Sigmoid colon (tissue), 7 donors: ENCODE measurements at places on chromosomes 3 and 15. TPM values are rescaled to one million over a fixed set of nuclear protein-coding genes. Genes with fewer than 3 reads are reported as not detected.

DNA sequence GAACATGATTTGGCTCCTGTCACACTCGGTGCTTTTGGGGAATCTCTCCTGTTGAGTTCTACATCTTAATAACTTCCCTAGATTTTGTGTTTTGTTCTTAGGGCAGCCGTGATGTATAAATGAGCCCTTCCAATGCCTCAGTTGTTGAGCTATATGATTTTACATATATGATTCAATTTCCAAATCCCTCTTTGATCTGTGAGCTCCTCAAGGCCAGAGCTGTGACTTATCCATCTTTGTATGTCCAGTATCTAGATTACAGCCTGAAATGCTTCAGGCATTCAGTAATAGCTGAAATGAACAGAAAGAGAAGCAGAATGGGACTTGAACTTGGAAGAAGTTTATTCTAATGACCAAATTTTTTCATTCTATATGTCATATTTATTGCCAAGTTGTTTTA lies 26.6 kb downstream of the CGGBP1 start:
- no peak for DNase-seq

DNA sequence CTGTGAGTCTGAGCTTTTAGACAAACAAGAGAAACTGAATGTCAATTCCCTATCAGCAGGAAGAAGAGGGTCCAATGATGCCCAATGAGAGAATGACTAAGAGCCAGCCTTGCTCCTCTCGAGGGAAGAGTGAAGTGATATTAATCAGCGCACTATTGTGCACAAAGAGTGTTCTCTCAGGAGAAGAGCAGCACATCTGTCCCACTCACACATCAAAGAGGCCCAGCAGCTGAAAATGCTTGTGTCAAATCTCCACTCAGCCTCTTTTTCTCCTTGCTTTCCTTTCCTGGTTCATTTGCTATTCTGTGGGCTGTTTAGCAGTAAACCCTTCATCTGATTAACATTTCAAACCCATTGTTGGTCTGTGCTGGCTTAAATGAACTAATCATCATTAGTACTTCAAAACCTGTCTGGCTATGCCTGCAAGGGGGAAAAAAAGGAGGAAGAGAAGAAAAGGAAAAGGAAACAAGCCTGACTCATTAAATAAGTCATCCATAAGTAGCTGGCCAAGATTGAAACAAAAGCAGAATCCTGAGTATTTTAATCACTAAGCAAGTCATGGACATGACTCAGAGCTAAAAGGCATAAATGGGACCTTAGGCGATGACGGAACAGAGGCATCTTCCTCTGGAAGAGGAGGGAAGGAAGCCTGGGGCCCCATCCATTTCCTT lies 912.7 kb downstream of the TUSC7 start:
- DNase-seq = no peak

GRCh38 chr3:24493746-24494617 lies 668 bp downstream of the THRB start:
- peak; percentile 91 for DNase-seq

GRCh38 chr3:105187344-105187743 lies 179.4 kb upstream of the ALCAM start:
- DNase-seq = no peak

DNA sequence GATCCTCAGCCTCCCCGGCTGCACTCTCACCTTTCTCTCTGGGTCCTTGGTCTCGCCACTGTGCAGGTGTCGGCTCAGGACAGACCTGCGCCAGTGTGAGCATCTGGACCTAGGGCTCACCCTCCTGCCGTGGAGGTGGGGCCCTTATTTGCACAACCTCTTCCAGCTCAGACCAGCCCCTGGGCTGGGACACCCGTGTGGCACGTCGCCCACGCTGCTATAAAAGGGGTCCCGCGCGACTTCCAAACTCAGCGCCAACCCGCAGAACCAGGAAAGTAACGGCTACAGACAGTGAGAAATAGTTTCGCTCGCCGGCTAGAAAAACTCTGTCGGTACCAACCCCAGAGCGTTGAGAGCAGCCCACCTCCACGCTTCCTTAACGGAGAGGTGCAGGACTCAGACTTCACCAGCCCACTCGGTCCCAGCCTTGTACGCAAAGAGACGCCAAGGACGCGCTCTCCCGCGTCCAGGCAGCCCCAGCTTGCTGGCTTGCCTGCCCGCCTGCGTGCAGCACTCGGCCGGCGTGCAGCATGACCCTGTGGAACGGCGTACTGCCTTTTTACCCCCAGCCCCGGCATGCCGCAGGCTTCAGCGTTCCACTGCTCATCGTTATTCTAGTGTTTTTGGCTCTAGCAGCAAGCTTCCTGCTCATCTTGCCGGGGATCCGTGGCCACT lies at the start of the genes DUOX2 and DUOXA2:
DUOX2 (minus strand) TSS at position 97 of the 675 bp plus-strand sequence. CDS start 761 bp downstream, outside the sequence.
DUOXA2 (plus strand) TSS at position 251 of the 675 bp plus-strand sequence; CDS start at position 531, 280 bp downstream.
- no peak for DNase-seq

DNA sequence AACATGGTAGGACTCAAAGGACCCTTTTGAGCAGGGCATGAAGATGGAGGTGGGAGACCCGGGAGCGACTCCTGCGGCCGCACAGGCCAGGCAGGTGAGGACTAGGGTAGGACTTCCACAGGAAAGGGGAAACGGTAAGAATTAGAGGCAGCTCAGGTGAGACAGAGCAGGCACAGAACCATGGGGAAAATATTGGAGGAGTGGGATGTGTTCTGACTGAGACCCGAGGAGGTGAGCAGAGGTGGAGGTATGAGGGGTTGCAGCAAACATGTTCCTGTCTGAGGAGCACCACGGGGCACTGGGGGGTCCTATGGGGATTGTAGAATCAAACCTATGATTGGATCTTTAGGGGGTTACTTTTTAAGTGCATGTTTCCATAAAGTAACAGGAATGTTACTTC lies 1.4 kb upstream of the ISG20 start:
- peak; percentile 43 for DNase-seq

The ITGB5 gene
- total RNA-seq = 151 TPM

The DCUN1D1 gene
- total RNA-seq = 45.3 TPM

The GUCA1C gene
- not detected for total RNA-seq
